ENCODE measurements at places on chromosomes 12 and 14.

- no peak for DNase-seq
Observed at GRCh38 chr12:7136676-7137075, 6.5 kb downstream of the CLSTN3 start.

GRCh38 chr12:47078733-47079467 is 521 bp upstream of the PCED1B start:
- DNase-seq = peak; percentile 16

- no peak for DNase-seq
Observed at GRCh38 chr14:87615047-87615446, 377.9 kb downstream of the GALC start.

GRCh38 chr14:99497341-99497740 is 16.1 kb downstream of the CCNK start:
- DNase-seq = no peak

- no peak for DNase-seq
Observed at GRCh38 chr14:61503167-61503801, 181.9 kb downstream of the PRKCH start.

DNA sequence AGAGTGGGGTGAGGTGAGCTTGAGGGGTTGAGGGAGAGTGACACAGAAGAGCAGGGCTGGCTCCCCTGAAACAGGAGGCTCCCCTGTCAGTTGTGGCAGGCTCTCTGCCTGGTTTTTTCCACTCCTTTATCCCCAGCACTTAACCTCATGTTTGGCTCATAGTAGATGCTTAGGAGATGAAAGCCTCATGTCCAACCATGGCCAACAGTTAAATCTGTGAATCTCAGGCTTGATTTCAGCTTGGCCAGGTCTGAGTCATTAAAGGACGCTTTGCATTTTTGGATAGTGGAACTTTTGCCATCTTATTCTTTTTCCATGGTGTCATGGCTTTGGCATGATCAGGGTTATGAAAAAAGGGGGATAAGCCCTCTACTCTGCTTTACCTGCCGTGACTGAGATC is 117.2 kb downstream of the CACNA1C start:
- DNase-seq = no peak

DNA sequence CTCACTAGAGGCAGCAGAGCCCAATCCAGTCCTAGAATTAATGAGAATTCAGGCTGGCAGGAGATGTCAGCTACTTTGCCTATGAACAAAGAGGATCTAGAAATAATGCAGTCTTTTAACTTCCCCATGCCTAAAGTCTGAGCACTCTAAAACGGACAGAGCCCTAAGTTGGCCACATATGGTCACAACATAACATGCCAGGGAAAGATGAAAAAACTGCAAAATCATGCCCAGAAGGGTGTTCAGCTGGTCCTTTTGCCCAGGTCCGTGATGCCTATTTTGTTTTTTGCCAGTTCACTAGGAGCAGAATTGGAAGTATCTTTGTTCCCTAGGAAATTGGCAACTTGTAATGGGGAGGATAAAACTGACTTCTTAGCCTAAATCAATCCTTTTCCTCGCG is 20.3 kb upstream of the LMNTD1 start:
- DNase-seq = no peak

DNA sequence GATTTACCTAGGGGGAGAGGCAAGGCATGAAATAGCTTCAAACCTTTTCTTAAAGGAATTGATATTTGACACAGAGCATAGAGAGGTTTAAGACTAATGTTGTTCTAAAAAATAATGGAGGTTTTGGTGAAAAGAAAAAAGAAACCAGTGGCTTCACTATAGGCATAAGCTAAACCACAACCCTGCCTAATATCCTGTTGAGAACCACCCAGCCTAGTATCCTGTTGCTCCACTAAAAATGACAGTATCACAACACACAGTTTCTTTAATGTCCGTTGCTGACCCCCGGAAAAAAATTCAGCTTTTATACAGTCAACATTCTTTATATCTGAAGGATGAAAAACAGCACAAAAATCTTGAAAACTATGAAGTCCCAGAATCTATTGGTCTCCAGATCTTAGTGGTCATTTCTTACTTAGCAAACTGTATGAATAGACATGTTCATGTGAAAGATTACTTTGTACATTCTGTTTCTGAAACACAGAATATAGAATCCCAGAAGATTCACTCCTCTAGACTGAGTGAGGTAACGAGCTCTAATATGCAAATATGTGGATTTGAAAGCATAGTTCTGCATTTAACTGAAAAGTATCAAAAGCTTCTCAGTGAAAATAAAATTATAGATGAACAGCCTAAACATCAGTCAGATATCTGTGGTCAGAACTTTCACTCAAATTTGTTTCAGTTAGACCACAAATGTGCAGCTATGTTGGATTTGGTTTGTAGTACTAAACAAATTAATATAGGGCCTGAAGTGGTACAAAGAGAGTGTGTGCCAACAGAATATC is 40.5 kb downstream of the GALC start:
- no peak for DNase-seq

DNA sequence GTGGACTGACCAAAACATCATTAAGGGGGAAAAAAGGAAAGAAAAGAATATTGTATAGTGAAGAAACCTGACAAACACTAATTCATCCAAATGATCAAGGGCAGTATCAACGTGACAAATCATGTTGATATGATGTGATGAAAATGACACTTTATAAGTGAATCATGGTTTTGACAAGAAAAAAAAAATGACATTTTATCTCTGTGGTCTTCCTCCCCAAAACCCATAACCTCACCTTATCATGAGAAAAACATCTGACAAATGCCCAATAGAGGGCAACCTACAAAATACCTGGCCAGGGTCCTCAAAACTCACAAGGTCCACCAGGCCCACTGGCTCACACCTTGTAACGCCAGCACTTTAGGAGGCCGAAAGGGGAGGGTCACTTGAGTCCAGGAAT is 13.8 kb downstream of the TMED10 start:
- DNase-seq = peak; percentile 20

DNA sequence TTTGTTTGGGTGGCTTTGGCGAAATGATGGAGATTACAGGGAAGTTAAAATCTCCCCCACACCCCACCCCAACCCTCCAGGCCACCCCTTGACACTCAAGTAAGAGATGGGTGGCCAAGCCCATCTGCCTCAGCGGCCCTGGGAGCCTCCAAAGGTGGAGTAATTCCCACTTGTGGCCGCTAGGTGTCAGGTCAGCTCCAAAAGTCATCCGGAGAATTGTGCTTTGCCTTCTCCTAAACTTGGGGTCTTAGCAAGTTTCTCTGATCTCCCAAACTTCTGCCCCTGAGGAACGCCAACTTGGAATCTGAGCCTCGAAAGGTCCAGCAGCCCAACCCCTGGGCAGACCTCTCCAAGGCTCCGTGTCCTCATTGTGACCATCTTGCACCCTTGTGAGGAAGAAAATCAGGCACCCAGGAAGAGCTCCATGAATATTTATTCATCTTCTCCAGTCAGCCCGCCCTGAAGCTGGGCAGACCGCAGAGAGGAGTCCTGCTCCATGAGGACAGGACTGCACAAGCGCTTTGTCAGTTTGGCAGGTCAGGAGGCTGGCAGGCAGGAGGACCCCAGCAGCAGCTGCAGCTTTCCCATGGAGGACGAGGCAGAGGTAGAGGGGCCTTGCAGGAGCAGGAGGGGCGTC is 46.7 kb downstream of the LRRC74A start:
- DNase-seq = peak; percentile 66

GRCh38 chr14:97074856-97075255 is 277.7 kb downstream of the VRK1 start:
- DNase-seq = no peak

DNA sequence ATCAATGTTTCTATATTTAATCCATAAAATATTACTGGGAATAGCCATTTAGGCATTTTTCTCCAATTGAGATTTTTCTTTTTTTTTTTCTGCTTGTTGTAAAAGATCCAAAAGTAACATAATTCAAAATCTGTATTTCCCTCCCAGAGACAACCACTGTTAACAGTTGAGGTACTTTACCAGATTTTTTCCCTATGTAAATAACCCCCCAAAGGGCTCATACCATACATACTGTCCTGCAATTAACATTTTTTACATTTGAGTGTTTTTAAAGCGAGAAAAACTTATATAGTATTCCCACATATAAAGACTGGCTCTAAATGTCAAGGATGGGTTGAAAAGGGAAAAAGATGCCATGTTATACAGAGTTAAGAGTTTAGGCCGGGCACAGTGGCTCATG is 18.1 kb downstream of the PPP1R12A start:
- DNase-seq = no peak

- no peak for DNase-seq
Observed at GRCh38 chr12:79019672-79020071, 155.1 kb downstream of the SYT1 start.

- DNase-seq = no peak
Observed at GRCh38 chr12:9364224-9365176, 156.3 kb upstream of the PZP start.

DNA sequence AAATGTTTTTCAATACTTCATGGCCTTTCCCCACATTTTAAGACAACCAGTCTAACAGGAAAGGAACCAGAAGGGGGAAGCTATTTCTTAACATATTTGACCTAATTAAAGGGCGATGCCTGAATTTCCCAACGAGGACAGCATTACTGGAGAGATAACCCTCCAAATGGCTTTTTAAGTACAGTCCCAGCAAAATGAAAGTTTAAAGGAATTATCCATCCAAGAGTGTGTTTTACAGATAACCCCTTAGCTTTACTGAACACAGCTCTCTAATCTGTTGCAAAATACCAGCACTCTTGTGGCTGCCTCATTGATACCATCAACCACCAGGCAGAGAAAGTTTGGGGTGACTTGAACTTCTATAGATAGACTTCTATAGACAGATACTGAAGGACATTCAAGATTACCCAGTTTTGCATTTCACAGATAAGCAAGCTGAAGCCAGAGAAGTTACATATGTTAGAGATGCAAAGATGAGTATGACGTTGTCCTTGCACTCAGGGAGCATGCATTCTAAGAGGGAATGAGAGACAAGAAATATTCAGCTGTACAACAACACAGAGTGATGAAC is 41.3 kb upstream of the DUSP6 start:
- no peak for DNase-seq

- DNase-seq = no peak
Observed at GRCh38 chr12:116538076-116538591, 21.0 kb upstream of the MAP1LC3B2 start.

- no peak for DNase-seq
Observed at GRCh38 chr12:93889516-93890212, 212.5 kb downstream of the CRADD start.

- DNase-seq = peak; percentile 65
Observed at GRCh38 chr12:116590561-116590960, 31.4 kb downstream of the MAP1LC3B2 start.

DNA sequence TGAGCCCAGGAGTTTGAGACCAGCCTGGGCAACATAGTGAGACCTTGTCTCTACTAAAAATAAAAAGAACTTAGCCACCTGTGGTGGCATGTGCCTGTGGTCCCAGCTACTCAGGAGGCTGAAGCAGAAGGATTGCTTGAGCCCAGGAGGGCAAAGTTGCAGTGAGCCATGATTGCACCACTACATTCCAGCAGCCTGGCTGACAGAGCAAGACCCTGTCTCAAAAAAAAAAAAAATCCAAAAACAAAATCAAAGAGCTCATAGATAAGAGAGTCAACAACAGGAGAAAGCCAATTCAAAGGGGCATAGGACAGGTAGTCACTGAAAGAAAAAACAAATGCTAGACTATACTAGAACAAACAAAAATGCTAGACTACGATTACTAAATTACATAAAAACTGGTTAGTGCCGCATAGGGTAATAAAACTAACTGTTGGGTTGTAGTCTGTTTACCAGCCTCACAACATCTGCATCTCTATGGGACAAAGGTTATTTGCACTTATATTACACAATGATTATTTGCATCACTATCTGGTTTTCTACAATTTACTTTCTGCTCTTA is 16.6 kb upstream of the EEA1 start:
- peak; percentile 83 for DNase-seq

DNA sequence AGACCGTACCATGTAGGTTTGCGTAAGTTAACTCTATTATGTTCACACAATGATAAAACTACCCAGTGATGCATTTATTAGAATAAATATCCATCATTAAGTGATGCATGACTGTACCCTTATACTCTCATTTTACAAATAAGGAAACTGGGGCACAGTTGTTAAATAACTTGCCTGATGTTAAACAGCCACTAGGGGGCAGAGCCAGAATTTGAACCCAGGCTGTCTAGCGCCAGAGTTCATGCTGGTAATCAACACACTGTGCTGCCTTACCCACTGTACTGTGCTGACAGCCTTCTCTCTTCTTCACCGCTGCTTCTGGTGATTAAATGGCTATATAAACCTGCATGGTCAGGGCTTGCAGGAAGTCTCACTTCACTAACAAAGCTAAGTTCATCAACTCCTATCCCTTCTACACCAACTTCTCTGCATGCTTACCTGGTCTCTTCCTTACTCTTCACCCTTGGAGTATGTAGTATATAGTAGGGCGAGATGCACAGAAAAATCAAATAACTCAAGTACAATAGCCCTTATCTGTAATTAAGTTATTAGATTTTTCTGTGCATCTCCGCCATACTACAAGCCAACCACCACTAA is 43.6 kb upstream of the APPL2 start:
- no peak for DNase-seq

GRCh38 chr12:132661972-132662371 is 25.2 kb downstream of the POLE start:
- no peak for DNase-seq
